ENCODE measurements at places on chromosomes 6 and 20.

DNA sequence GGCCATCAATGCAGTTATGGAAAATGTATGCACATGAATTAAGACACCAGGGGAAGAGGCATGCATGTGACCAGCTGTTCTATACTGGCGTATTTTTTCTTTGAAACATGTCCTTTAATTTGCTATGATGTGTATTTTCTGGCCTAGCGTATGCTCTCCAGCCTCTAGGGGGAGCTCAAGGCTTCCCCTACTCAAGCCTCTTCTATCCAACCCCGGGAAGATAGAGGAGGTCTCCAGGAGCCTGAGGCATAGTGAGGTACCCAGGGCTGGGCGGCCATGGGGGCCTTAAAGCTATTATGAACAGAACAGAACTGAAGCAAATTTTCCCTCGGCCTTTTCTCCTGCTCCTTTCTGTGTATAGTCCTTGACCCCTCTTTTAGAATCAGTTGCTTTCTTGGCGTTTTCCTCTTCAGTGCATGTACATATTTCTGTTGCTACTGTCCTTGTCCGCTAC, 528.9 kb downstream of the MAFB start:
- peak; percentile 69 for DNase-seq

- DNase-seq = no peak
Measured at GRCh38 chr20:16005021-16005914, 568.0 kb downstream of the KIF16B start.

- no peak for DNase-seq
Measured at GRCh38 chr20:43037605-43038309, 151.9 kb downstream of the PTPRT start.

GRCh38 chr6:170045981-170046667, 244.8 kb downstream of the DLL1 start:
- DNase-seq = no peak

GRCh38 chr6:158290040-158290439, 22.2 kb upstream of the TULP4 start:
- DNase-seq = no peak

DNA sequence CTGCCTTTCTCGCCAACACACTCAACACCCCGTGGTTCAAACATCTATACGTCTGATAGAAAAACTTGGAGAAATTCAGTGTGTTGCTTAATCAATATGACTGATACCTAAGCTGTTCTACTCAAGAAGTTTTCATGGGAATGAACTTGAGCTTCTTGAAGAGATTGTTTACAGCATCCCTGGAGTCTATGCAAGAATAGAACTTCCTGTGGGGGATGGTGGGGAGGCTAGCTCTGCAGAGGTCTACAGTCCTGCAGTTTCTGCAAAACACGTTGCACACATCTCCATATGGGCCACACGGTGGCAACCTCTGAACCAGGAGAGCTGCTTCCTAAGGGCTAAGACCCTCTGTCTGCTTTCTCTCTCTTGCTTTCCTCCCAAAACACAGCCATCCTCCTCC, 32.7 kb upstream of the FANCE start:
- peak; percentile 40 for DNase-seq

DNA sequence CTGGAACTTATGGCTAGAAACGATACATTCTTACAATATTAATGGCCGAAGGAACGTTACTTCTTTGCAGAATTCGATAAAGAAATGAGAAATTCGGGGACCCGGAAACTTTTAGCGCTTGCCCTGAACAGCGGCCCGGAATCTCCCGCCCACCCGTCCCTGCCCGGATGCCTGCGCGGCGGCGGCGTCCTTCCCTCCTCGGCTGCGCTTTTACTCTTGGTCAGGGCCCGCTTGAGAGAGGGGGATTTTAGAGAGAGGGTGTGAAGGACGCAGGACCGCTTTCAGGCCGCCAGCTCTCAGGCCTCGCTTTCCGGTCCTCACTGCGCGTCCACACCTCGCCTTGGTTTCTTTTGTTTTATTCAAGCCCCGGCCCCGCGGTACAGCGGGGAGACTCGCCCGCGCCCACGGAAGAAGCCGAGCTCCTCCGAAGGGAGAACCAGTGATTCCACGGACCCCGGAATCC, 243.7 kb downstream of the ARID1B start:
- peak; percentile 83 for DNase-seq

DNA sequence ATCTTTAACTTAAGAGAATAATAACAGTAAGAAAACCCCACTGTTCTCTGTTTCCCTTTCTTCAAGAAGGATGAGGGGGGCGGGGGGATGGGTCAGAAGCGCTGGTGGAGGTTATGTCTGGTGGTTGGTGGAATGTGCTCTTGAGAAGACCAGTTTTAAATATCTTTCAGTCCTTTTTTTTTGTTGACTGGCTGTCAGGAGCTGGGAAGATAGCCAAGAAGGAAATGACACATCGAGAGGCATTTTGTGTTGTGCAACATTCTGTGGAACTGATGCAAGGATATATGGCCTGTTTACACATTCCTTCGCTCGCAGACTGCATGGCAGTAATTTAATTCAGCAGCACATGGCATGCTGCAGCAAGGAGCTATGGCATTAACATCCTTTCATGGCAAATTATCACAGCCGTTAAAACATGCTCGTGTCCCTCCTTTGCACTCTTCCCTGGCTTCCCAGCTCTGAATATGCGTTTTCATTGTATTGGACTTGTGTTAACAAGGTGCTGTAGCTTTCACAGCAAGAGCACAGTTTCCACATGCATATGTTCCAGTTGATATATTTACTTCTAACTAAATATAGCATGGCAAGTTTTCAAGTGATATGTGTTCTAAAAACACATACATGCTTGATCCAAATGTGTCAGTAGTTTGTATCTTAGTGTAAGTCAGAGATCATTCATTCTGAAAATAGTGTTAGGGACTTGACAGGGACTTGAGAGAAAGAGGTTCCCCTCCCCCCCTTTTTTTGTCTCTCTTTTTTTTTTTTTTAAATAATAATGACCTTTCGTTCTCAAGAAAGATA, 68.2 kb upstream of the SUPT3H start:
- DNase-seq = peak; percentile 98

DNA sequence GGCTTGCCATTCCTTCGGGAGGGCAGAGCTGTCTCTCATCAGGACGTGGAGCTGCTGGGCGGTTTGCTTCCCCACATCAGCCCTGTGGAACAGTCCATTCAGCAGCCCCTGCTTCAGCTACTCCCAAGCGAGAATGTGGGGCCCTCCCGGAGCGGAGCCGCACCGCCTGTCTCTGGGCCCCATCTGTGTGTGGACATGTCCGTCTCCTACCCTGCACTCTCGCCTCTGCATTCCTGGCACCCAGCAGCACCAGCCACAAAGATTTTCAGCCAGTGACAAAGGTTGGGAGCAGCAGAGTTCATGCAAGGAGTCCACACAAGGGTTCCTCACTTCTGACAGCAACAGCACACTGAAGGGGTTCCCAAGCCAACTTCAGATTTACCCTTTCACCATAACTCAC, 29.0 kb upstream of the SLC22A1 start:
- no peak for DNase-seq

DNA sequence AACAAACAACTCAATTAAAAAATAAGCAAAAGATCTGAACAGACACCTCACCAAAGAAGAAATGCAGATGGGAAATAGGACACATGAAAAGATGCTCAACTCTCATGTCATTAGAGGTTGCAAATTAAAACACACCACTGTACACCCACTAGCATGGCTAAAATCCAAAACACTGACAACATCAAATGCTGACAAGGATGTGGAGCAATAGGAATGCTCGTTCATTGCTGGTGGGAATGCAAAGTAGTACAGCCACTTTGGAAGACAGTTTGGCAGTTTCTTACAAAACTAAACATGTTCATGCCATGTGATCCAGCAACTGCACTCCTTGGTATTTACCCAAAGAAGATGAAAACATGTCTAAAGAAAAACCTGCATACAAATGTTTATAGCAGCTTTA, 47.2 kb downstream of the CDK19 start:
- no peak for DNase-seq

GRCh38 chr20:13474467-13474866, 164.3 kb downstream of the TASP1 start:
- DNase-seq = no peak

- DNase-seq = no peak
Measured at GRCh38 chr20:39698752-39699151, 736.6 kb downstream of the DHX35 start.

DNA sequence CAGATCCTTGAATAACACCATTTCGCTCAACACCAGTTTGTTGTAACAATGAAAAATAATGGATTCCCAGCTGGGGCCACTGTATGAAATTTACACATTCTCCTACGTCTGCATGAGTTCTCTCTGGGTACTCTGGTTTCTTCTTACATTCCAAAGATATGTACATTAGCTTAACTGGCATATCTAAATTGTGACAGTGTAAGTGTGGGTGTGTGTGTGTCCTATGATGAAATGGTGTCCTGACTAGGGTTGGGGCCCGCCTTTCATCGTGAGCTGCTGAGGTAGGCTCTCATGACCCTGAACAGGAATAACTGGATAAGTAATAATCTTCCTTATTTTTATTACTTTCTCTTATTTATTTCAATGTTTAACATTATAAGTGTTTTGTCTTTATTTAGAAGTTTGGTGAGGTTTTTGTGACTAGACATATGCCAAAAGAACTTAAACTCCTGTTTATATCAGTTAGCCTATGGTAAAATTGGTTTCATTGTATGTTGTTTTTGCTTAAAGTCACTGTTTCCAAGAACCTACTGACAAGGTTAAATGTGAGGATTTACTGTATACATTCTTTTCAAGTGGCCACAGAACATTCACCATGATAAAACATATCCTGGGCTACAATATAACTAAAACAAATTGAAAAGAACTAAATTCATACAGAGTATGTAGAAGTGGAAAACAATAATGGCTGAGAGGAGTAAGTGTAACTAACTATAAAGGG, 42.4 kb downstream of the RBL1 start:
- DNase-seq = peak; percentile 1

DNA sequence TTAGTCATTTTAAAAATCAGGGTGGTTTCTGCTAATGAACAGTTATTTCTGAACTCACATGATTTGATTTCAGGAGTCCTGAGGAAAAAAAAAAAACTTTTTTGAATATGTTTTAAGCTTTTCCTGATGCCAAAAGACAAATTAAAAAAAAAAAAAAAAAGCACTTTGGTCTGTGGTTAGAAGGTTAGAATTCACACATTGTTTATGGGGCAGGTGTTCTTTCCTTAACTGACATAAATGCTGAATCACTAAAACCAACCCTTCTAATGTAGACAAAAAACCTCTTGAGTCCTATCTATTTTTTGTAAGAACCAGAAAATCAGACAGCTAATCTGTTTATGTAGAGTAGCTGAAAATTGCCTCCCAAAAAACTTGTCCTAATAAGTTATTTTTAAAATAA, 20.4 kb downstream of the THEMIS start:
- DNase-seq = no peak

- DNase-seq = no peak
Measured at GRCh38 chr20:57219071-57219677, 47.3 kb downstream of the BMP7 start.

DNA sequence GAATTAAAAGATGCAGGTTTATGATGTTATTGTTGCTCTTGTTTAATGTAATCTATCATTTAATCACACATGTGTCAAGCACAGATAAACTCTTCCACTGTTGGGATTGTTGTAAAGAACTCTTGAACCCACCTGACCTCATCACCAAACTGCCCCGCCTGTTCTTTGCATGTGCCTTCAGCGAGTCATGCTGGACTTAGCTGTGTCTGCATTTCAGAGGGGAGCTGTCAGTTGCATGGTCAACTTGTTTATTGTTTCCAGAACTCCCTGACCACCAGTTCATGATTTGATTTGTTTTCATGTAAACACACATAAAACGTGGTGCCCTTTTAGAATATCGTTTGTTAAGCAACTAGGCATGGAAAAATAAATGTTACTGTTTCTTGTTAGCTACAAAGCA, 93.6 kb downstream of the KHDC1L start:
- peak; percentile 53 for DNase-seq

- DNase-seq = peak; percentile 5
Measured at GRCh38 chr6:11968241-11968806, 43.8 kb upstream of the HIVEP1 start.

DNA sequence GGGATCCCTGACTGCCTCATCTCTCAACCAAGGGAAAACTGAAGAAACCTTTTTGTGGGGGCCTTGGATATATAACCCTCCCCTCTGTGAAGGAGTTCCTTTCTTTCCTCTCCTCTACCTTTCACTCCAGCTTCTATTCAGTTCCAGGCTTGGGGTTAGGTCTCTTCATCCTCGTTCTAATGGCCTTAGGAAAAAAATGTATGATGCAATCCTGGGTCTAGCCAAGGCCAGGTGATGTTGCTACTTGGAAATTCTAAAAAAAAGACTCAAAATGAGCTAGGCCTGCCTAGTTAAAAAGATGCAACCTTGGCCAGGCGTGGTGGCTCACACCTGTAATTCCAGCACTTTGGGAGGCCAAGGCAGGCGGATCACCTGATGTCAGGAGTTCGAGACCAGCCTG, 7.6 kb downstream of the ABCC10 start:
- no peak for DNase-seq

DNA sequence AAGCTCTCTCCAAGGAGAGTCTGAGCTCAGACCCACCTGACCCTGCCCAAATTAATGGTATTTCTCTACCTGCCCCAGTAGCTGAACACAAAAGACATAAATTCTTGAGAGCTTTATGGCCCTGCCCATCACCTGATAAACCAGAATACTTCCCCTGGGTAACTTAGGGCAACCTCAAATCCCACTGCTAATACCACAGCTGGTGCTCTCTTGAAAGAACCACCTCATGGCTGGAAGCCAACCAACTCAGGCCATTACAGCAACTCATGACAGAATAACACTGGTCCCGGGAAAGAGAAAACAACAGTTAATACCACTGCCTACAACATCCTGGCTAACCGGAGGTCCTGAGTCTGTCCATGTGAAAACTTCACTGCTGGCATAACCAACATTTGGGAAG, 328.6 kb downstream of the NKAIN2 start:
- DNase-seq = no peak

GRCh38 chr6:79438030-79438429, 99.2 kb downstream of the LCA5 start:
- peak; percentile 65 for DNase-seq

DNA sequence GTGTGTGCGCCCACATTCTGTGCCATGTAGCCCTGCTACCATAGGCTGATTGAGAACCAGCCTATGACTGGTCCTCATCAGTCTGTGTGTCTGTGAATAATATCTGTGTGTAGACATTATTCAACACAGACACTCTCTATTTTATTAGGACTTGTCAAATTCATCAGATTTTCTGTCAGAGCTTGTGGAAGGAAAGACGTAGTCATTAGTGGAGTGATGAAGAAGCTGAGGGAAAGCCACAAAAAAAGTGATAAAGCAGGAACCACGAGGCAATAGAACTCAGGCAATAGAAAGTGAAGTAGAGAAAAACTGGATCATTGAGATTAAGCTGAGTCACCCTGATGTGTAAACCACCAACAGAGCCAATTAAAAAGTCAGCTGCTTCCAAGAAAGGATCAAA, 122.2 kb upstream of the MARCKS start:
- DNase-seq = peak; percentile 60

DNA sequence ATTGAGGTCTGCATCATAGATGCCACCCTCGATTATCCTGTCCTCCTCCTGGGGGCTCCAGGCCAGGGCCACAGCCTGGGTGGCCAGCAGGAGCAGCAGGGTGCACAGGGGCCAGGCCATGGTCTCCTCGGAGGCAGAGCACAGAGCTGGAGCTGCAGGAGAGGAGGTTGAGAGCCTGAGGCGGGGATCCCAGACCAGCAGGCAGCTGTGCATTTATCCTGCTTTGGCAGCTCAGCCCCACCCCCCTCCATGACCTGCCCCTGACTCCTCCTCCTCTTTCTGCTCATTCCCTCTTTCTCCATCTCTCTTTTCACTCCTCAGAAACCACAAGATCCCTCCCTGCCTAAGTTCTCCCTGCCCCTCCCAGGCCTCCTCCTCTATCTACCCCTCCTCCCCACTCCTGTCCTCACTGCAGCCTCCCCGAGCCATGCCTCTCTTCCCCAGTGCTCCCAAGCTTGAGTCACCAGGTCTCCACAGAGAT, at the start of gene CST2:
TSS of gene CST2 (minus strand) at position 189 of the 481 bp plus-strand sequence. CDS start at position 120, 69 bp downstream.
- peak; percentile 4 for DNase-seq
